Fibroblast of skin of scalp (primary cell): ENCODE measurements at places on chromosomes 3 and 15.
A peak's percentile ranks its signal among the peaks of the same experiment; 100 is the strongest.

DNA sequence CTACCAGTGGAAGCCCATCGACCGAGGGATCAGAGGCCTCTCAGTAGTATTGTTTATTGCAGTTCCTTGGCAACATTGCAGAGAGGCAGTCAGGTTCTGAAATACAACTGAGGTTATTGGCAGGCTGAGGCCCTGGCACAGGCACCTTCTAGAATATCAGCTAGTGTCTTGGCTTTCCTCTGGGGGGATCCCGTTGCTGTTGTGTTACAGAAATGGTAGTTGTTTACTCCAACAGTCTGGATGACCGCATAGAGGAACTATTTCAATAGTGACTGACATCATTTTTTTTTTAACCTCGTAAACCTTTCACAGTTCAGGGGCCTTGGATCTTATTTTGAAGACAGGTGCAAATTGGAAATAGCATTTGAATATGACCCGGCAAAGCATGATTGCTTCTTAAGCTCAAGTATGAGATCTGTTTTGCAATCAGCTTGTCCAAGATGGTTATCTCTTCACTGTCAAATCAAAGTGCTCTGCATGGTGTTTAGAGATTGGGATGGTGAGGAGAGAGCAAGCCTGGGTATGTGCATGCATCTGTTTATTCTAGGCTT lies 63.9 kb downstream of the PGPEP1L start:
- no peak for DNase-seq

DNA sequence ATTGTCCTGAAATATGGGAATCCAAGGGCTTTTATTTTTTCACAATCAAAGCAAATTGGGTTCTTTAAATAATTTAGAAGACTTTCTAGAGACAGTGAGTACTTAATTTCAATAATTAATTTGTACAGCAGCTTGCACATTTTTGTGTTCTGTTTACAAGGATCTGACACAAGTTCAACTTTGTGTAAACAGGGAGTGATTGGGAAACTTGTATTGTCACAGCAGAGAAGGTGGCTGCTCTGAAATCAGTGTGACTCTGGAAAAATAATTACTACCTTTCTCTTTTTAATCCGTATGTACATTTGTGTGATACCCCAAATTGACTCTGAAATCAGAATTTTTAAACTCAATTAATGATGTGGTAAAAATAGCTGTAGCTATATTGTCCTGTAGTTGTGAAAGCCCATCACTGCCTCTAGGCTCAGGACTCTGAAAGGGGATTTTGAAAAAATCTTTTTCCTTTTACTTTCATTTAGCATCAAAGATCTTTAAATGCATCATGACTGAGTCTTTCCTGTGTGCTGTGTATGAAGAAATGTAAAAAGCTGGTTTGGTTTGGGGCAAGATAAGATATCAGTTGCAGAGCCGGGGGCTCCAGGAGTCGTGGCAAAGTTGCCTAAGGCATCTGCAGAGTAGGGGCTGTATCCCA lies 45.1 kb downstream of the MFSD1 start:
- no peak for DNase-seq

DNA sequence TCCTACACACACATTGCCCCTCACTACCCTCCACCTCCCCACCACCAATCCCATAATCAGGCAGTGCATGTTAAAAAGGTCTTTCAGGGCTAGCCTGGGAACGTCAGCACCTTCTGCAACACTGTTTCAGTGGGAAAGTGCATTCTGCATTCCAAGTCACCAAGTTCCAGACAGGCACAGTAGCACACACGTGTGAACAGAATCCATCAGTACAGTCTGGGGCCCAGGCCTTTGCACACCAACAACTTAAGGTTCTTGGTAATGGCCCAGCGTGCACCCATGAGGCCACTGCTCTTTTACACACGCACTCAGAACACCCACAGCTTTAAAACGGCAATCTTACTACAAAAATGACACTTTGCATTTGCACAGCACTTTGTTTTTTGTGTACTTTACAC lies 1.2 kb downstream of the ANXA2 start:
- DNase-seq: no peak

- peak; percentile 76 for DNase-seq
Observed at GRCh38 chr15:71800835-71801745, 9.3 kb upstream of the NR2E3 start.

- no peak for DNase-seq
Observed at GRCh38 chr3:44989636-44990373, 13.8 kb downstream of the EXOSC7 start.

DNA sequence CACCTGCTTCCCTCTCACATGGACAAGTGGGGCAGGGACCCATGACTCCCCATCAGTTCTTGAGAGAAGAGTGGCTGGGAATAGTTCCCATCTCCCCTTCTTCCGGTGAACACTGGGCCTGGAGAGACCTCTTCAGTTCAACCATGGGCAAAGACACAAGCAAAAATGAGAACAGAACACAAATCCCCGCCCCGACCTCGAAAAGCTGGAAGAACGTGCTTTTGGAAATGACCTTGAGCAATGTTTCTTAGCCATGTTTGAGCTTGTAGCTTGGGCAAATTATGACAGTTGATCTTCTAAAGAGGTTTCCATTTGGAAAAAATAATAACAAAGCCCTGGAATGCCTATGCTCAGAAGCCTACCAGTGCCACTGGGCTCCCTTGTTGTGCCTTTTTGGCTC lies 59.0 kb downstream of the FAM174B start:
- DNase-seq: no peak

- no peak for DNase-seq
Observed at GRCh38 chr15:87846746-87847145, 409.8 kb downstream of the NTRK3 start.
